ELR (cell line): ENCODE measurements at places on chromosomes 12 and 14.

DNA sequence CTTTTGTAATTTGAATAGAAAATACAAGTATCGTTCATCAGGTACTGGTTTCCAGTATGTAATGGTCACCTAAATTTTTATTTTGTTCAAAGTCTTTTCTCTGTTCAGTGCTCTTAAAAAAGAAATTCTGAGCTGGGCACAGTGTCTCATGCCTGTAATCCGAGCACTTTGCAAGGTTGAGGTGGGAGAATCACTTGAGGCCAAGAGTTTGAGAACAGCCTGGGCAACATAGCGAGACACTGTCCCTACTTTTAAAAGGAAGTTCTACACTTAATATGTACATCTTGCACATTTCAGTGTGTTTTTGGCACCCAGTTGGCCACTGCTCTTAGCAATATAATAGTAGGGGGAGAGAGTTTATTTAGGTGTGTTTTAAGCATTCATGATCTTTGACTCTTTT is 27.9 kb downstream of the PCNX1 start:
- DNase-seq: no peak

- DNase-seq: no peak
These were observed 109.6 kb downstream of the DYRK2 start for GRCh38 chr12:67758119-67758518.

- DNase-seq: no peak
These were observed 251.5 kb upstream of the LMO3 start for GRCh38 chr12:16857456-16857923.

GRCh38 chr12:86727160-86727559 is 471.0 kb upstream of the MGAT4C start:
- peak; percentile 42 for DNase-seq

DNA sequence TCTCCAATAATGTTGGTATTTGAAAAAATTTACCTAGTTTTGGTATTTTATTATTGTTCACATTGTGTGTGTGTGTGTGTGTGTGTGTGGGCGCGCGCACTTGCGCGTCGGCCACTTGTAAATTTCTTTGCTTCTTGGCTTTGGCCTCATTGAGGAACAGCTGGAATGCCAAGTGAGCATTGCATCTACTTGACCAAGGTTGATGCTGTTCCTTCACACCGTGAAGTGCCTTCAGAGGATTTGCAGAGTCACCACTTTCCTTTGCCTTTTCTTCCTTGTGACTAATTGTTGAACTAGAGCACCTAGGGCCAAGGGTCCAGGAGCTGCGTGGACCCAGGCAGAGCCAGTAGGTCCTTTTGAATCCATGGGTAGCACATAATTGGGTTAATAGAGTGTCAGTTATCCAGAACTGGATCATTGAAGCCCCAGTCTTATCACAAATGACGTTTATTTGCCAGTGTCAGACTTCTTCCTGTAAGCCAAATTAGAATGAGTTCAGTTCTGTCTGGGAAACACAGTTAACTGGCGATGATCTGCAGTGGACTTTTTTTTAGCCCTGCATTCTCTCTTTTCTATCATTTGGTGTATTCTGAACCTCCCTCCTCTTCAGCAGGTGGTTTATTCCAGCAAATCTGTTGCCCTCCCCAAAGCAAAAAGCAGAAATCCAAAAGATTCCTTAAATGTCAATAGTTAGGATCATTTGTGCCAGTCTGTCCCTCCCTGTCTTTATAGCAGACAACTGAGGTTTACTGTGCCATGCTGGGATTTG is 2.6 kb downstream of the PPP2R5C start:
- DNase-seq: no peak

- DNase-seq: no peak
These were observed 18.8 kb downstream of the BCL11B start for GRCh38 chr14:99252940-99253868.

GRCh38 chr14:61894452-61895077 is 132.3 kb downstream of the SNAPC1 start:
- peak; percentile 79 for DNase-seq

DNA sequence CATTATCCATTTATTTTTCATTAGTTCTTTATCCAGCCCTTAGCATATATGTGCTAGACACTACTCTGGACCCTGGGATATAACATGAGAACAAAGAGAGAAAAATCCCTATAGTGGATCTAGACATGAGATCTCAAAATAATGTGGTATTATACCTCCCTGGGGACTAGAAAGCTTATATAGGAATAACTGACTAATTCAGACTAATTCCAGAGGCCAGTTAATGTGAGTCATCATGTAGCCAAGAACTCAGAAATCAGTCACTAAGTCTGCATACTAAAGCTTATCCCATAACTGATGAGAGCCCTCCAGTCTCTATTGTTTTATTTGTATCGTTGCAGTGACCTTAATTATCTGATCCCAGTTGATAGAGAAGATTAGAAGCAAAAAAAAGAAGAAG is 267.1 kb upstream of the RGS6 start:
- DNase-seq: peak; percentile 87

- DNase-seq: no peak
These were observed 159.1 kb downstream of the ANO4 start for GRCh38 chr12:100953677-100954076.

DNA sequence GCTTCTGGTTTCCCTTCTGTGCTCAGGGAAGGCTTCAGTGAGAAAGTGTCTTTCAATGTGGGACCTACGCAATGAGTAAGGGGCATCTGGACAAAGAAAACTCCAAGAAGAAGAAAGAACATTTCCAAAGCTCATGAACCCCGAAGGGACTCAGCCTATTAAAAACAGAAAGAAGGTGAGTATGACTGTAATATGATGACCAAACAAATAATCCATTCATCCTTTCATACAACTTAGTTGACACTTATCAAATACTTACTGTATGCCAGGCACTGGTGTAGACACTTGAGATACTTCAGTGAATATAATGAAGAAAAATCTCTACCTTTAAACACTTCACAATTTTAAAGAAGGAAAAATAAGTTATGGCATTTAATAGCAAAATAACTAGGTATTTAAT is 1054.2 kb upstream of the FOXG1 start:
- DNase-seq: no peak

GRCh38 chr12:49489154-49489553 is 49.7 kb upstream of the KCNH3 start:
- peak; percentile 58 for DNase-seq

DNA sequence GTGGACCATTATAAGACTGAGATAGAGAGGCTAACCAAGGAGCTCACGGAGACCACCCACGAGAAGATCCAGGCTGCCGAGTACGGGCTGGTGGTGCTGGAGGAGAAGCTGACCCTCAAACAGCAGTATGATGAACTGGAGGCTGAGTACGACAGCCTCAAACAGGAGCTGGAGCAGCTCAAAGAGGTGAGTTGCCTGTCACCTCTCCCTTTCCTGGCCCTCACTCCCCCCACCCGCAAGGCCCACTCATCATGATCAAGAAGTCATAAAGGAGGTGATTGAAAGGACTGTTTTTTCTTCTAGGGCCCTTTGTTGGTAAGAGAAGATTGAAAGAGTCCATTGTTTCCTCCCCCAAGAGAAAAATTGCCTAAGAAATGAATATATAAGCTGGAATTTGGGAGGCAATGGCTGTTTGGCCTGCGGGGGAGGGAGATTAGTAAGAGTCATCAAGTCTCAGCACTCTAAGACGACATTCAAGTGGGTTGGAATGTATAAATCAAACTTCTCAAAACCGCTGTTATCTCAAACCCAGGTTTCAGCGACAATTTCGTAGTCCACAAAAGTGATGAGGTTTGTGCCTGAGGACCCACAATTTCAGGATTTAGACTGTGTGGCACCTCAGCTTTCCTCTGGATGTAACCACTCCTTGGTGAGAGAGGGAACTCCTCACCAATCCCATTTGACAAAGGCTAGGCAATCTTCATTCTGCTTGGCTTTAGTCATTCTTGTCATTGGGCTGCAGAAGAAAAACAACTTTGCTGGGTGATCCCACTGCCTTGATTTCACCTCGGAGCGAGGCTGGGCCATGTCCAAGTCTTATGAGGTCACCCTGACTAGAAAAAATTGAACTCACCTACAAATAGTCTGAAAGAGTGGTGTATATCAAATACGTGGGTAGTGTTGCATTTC is 966 bp downstream of the BICD1 start:
- DNase-seq: peak; percentile 86

- no peak for DNase-seq
These were observed 475.8 kb downstream of the RAD51B start for GRCh38 chr14:68295316-68295816.

DNA sequence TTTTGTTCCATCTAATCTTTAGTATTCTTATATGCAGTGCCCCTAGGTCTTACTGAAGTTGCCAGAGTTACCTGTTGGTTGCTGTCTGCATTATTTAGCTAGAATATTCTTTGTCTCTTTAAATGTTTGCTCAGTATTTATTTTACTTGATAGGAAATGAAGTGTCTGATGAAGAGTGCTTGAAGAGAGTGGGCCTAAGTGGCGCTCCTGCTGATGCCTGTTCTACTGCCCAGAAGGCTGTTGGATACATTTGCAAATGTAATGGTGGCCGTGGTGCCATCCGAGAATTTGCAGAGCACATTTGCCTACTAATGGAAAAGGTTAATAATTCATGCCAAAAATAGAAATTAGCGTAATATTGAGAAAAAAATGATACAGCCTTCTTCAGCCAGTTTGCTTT is 18.9 kb downstream of the CMAS start:
- no peak for DNase-seq

- peak; percentile 43 for DNase-seq
These were observed 448.5 kb downstream of the TMEM121 start for GRCh38 chr14:105974902-105975301.

DNA sequence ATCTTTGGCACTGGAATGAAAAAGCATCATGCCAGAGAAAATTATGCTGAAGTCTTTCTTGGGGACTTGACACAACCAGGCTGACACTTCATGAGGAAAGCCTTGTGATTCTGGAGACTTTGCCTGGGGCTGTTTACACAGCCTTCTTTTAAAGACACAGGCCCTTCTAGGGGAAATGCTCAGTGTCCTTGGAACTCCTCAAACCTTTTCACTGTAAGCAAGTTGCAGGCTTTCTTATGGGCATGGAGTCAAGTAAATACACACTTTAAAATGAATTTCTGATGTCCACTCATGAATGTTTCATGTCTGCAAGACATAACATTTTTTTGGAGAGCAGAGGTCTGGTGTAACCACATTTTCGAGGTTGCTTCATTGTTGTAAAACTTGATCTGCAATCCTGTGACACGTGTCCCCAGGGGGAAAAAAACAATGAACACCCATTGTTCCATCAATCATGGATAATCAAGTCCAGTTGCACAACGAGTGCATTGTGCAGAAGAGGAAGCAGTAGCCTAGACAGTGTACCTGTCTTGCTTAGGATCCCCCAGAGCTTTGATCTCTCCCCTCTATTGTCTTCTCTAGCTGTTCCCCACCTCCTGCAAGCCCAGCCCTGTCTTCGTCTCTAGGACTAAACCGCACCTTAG is 155.1 kb upstream of the PRICKLE1 start:
- DNase-seq: peak; percentile 29

- no peak for DNase-seq
These were observed 131.1 kb upstream of the G2E3 start for GRCh38 chr14:30427846-30428245.

GRCh38 chr12:19125325-19125724 is 4.2 kb upstream of the PLEKHA5 start:
- peak; percentile 76 for DNase-seq

DNA sequence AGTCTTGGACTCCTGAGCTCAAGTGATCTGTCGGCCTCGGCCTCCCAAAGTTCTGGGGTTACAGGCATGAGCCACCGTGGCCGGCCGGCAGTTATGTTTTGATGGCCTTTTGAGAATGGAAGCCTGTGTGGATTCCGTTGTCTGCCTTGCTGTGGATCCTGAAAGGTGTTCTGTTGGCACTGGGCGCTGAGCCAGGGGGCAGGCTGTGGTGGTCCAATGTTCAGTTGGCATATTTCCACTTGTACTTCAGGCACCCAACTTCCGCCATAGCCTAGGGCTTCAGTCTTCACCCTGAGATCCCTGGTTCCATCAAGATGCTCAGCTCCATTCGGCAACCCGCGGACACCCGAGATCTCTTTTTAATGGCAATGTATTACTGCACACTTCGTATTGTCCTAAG is 6.3 kb upstream of the RPLP0 start:
- no peak for DNase-seq

GRCh38 chr12:47834199-47834903 is 14.6 kb upstream of the HDAC7 start:
- DNase-seq: no peak

GRCh38 chr14:22821193-22822015 is 6.2 kb upstream of the SLC7A7 start:
- DNase-seq: no peak

DNA sequence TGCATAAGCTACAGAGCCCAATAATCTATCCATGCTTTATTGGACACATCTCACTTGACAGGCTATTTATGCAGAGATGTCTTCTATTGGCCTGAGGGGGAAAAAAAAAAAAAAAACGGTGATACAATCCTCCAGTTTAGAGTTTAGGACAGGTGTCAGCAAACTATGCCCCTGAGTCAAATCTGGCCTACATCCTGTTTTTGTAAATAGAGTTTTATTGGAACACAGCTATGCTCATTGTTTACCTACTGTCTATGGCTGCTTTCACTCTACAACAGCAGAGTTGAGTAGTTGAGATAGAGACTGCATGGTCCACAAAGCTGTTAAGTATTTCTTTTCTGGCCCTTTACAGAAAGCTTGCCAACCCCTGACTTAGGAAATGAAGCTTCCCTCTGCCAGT is 403.1 kb downstream of the C12orf75 start:
- no peak for DNase-seq

DNA sequence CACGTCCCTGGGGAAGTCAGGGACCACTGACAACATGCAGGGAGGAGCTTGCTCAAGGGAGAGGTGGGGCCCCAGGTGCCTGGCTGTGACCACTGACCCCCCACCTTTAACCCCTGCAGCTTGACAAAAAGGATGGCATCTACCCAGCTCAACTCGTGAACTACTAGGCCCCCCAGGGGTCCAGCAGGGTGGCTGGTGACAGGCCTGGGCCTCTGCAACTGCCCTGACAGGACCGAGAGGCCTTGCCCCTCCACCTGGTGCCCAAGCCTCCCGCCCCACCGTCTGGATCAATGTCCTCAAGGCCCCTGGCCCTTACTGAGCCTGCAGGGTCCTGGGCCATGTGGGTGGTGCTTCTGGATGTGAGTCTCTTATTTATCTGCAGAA is 26.3 kb downstream of the HIP1R start:
- no peak for DNase-seq

GRCh38 chr12:74620921-74621320 is 83.3 kb downstream of the ATXN7L3B start:
- DNase-seq: peak; percentile 45

DNA sequence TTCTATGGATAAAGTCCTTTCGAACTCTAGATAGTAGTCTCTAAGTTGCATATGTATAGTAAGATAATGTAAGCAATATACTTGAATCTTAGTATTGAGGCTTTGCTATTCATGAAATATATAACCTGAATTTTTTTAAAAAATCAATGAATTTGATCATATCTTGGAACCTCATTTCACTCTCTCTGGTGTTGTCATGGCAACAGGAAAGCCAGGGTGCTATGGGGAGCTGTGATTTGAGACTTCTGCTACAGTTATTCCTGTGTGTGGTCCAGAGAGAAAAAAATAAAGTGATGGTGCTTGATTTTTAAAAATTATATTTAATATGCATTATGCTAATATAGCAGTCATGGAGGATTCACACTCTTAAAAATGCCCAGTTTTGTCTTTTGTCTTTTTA is 508.0 kb downstream of the SNAPC1 start:
- no peak for DNase-seq

- DNase-seq: no peak
These were observed 167.7 kb upstream of the DIO2 start for GRCh38 chr14:80379035-80379434.
